Stomach (tissue), 19 donors: ENCODE measurements at places on chromosomes 5 and 9. TPM values are rescaled to one million over a fixed set of nuclear protein-coding genes. Genes with fewer than 3 reads are reported as not detected.

HIGD2A gene
- polyA plus RNA-seq, result 243 TPM

PCDHA1 gene
- polyA plus RNA-seq, result not detected

SLC4A9 gene
- not detected for polyA plus RNA-seq

TMEFF1 gene
- polyA plus RNA-seq, result not detected

CKS2 gene
- 84.0 TPM for polyA plus RNA-seq

DNA sequence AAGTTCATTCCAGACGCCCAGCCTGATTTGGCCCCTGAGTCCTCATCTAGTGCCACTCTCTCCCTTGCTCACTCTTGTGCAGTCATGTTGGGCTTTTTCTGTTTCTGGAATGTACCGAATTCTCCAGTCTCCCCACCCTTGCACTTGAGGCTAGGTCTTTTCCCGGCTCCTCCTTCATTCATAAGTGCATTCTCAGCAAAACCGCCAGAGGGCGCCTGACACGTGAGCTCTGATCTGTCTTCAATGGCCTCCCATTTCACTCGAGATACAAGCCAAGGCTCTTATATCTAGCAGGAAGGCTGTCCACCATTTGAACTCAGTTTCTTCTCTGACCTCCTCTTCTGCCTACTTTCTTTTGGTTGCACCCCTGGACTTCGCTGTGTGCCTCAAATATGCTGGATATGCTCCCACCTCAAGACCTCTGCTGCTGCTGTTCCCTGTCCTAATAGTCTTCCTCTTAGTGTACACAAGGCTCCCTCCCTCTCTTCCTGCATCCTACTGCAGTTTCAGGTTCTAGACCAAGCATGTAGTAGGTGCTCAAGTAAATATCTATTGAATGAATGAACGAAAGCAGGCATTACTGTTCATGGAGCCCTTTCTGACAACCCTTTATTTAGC is 568.1 kb upstream of the WWC1 start:
- no peaks in the 10 kb centered on the region for H3K27me3 ChIP-seq
- H3K36me3 ChIP-seq, result no peaks in the 10 kb centered on the region
- H3K27ac ChIP-seq, result no peak overlapping the region
- H3K4me3 ChIP-seq, result no peak overlapping the region
- H3K4me1 ChIP-seq, result no peaks in the 10 kb centered on the region

DNA sequence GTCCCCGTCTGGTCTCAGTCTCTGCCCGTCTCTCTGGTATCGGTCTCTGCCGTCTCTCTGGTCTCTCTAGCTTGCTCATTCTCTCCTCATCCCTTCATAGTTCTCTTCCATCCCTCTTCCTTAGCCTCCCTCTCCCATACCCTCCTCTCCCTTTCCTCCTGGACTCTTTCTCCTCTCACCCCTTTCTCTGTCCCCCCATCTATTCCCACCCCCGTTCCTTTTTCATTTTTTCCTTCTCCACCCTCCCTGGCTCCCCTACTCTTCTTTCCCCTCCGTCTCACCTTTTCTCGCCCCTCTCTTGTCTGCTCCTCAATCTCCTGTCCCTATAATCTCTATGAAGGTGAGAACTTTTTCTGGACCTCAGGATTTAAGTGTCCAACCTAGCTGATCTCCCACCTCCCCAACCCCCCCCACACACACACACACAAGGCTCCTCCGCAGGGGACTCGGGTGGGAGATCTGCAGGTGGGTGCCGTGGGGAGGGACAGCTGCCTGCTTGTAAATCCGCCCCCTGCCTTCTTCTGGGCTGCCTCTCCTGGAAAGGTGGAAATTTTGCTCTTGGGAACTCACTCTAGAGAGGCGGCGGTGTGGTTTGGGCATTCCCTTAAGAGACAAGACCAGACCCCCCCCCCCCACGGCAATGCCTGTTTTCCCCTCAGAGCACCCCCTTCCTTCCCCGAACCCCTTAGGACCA is 953 bp downstream of the UBE2QL1 start:
- H3K4me3 ChIP-seq, result peak overlapping the region; percentile 59
- no peaks in the 10 kb centered on the region for H3K36me3 ChIP-seq
- no peak for DNase-seq
- no peak overlapping the region for H3K27ac ChIP-seq
- H3K27me3 ChIP-seq, result peaks cover 43% of the 10 kb centered on the region
- peaks cover 5% of the 10 kb centered on the region for H3K4me1 ChIP-seq

- no peaks in the 10 kb centered on the region for H3K36me3 ChIP-seq
- no peak for DNase-seq
- H3K4me3 ChIP-seq, result no peak overlapping the region
- H3K27me3 ChIP-seq, result no peaks in the 10 kb centered on the region
Observed at GRCh38 chr5:37892586-37892985, 52.7 kb upstream of the GDNF start.

DNA sequence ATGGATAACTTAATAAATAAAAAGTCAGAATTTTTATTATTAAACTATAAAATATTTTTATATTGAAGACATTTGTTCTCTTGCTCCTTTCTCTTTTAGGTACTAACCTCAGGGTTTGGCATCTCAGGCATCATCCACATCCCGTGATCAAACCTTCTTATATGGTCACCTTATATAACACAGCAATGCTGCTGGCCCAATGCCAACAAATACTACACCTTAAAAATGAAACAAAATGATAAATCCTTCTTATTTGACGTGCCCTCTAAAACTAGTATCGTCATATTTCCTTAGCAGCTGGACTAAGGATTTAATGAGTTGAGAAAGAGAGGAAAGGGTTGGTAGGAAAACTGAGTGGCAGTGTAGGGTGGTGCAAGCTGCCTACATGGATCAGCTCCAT is 56.6 kb downstream of the NDUFAF2 start:
- H3K4me3 ChIP-seq, result no peak overlapping the region
- no peak overlapping the region for H3K27ac ChIP-seq
- DNase-seq, result no peak

GRCh38 chr5:132027027-132027426 is 15.6 kb upstream of the ACSL6 start:
- H3K27me3 ChIP-seq, result no peaks in the 10 kb centered on the region
- H3K4me1 ChIP-seq, result no peaks in the 10 kb centered on the region
- no peak overlapping the region for H3K4me3 ChIP-seq
- H3K36me3 ChIP-seq, result no peaks in the 10 kb centered on the region
- DNase-seq, result no peak

- H3K4me1 ChIP-seq, result peaks cover 34% of the 10 kb centered on the region
- H3K27ac ChIP-seq, result no peak overlapping the region
- H3K36me3 ChIP-seq, result no peaks in the 10 kb centered on the region
- H3K27me3 ChIP-seq, result no peaks in the 10 kb centered on the region
- no peak for DNase-seq
Observed at GRCh38 chr5:172565931-172566665, 75.0 kb upstream of the NEURL1B start.

DNA sequence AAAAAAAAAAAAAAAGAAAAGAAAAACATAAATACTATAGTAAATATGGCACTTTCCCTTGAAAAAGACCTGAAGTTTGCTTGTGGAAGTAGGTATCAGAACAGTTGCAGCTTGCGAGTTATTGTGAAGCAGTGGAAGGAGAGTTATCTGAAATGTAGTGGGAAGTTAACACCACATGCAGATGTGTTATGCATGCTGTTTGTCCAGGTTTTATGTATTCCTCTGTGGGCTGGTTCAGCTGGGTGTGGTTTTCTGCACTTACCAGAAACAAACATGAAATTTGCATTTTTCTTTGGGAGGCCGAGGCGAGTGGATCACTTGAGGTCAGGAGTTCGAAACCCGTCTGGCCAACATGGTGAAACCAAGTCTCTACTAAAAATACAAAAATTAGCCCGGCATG is 42.1 kb upstream of the CTNNA1 start:
- DNase-seq, result no peak
- no peaks in the 10 kb centered on the region for H3K27me3 ChIP-seq
- H3K36me3 ChIP-seq, result no peaks in the 10 kb centered on the region
- H3K27ac ChIP-seq, result no peak overlapping the region

GRCh38 chr9:110115341-110115820 is 92.6 kb downstream of the C9orf152 start:
- peaks cover 22% of the 10 kb centered on the region for H3K4me1 ChIP-seq
- DNase-seq, result peak; percentile 60
- H3K27ac ChIP-seq, result peak overlapping the region; percentile 47
- no peak overlapping the region for H3K4me3 ChIP-seq
- H3K27me3 ChIP-seq, result no peaks in the 10 kb centered on the region

GRCh38 chr5:1762883-1763547 is 36.6 kb downstream of the MRPL36 start:
- H3K36me3 ChIP-seq, result no peaks in the 10 kb centered on the region
- H3K4me3 ChIP-seq, result no peak overlapping the region
- DNase-seq, result peak; percentile 23
- peaks cover 65% of the 10 kb centered on the region for H3K27me3 ChIP-seq

GRCh38 chr9:130433947-130434262 is 10.9 kb upstream of the ASS1 start:
- no peaks in the 10 kb centered on the region for H3K27me3 ChIP-seq
- no peak for DNase-seq
- H3K36me3 ChIP-seq, result no peaks in the 10 kb centered on the region
- H3K27ac ChIP-seq, result no peak overlapping the region
- H3K4me1 ChIP-seq, result peaks cover 9% of the 10 kb centered on the region

DNA sequence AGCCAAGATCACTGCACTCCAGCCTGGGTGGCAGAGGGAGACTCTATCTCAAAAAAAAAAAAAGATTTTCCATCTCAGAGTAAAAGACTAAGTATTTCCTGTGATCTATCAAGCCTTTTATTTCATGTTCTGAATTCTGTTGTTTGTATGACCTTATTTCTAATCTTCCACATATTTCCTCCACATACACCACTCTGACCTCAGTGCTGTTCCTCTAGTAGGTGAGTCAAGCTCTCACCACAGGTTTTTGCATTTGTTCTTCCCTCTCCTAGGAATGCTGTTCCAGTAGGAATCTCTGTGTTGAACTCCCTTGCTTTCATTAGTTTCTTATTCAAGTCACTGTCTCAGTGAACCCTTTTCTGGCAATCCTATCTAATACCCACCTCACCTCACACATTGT is 68.1 kb downstream of the INVS start:
- H3K27ac ChIP-seq, result no peak overlapping the region
- H3K27me3 ChIP-seq, result no peaks in the 10 kb centered on the region
- DNase-seq, result no peak
- no peaks in the 10 kb centered on the region for H3K36me3 ChIP-seq

DNA sequence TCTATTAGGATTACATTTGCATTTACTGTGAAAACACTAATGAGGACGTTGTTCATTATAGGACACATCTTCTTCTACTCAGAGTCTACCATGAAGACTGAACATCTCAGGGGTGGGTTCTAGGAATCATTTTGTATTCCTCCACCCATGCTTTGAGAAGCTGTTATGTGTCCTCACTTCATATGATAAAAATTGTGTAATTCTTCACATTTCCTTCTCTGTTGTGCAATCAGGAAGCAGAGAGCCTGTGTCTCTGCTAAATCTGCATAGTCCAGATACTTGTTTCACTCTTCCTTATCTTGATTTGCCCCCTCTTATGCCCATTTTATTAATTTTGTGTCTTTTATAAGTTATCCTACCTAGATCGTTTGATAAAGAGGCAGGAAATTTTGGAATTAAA is 97.8 kb upstream of the IQGAP2 start:
- H3K4me1 ChIP-seq, result peaks cover 10% of the 10 kb centered on the region
- no peak for DNase-seq
